ENCODE measurements at places on chromosomes 7 and 10.

DNA sequence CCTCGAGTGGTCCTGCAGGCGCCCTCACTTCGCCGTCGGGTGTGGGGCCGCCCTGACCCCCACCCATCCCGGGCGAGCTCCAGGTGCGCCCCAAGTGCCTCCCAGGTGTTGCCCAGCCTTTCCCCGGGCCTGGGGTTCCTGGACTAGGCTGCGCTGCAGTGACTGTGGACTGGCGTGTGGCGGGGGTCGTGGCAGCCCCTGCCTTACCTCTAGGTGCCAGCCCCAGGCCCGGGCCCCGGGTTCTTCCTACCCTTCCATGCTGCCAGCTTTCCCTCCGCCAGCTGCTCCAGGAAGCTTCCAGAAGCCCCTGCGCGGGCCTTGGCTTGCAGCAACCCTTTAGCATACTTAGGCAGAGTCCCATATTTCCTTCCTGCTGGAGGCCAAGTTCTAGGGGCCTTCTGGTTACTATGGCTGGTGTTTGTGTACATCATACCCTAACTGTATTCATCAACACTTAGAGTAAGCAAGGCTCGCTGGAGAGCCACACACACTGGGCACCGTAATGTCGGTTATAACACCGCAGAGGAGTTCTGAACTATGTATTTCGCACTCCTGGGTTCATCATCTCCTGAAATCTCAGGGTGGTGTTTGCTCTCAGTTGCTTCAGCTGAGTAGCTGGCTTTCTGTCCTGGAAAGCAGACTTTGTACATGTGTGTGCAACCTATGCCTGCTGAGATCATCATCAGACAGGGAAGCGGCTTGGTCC is 471 bp downstream of the MGMT start:
- no peak for DNase-seq

GRCh38 chr7:151731022-151731441 is 145.9 kb downstream of the PRKAG2 start:
- no peak for DNase-seq

- no peak for DNase-seq
Measured at GRCh38 chr10:49023071-49023470, 83.4 kb upstream of the LRRC18 start.

DNA sequence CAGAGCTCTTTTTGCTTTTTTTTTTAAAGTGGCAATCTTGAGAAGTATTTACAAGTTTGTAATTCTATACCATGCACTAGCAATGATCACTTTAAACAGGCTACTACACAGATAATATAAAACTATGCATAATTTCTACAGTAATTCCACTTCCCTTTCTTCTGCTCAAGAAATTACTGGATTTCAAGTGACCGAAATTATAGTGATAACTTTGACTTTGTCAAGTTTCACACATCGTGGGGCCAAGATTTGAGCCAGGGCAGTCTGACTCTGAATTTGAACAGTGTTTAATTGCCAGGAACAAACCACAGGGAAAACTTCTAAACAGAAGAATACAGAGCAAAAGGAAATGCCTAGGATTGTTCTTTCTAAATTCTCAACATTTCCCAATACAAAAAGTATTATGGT is 288.3 kb upstream of the MKLN1 start:
- DNase-seq: no peak

- DNase-seq: no peak
Measured at GRCh38 chr7:4945949-4946348, 13.0 kb downstream of the MMD2 start.

Measured in activated T-helper 1 cell treated with anti-CD3 and anti-CD28 coated beads, Interleukin-2, amount 50 U/mL, for 16 hours (primary cell).